ENCODE measurements at places on chromosomes 1 and 21.

GRCh38 chr1:196933531-196934189 lies 9.9 kb upstream of the CFHR2 start:
- DNase-seq: no peak

DNA sequence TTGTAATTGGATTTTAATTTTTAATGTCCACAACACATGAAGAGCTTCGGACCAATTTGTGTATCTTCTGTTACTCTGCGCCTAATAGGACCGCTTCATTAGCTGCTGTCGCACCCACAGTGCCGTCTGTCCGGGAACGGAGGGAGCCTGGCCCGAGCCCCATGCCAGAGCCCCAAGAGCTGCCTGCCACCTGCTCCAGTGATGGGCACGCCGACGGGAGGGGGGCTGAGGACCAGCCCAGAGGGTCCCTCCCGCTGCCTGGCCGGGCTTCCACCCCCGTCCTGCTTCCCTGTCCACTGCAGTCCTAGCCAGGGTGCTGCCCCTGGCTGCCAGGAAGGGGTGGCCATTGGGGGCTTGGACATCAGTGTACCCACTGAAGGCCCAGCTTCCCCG lies 30.3 kb upstream of the PLCH2 start:
- DNase-seq: no peak

- no peak for DNase-seq
Observed at GRCh38 chr1:114152508-114153260, 985 bp downstream of the SYT6 start.

DNA sequence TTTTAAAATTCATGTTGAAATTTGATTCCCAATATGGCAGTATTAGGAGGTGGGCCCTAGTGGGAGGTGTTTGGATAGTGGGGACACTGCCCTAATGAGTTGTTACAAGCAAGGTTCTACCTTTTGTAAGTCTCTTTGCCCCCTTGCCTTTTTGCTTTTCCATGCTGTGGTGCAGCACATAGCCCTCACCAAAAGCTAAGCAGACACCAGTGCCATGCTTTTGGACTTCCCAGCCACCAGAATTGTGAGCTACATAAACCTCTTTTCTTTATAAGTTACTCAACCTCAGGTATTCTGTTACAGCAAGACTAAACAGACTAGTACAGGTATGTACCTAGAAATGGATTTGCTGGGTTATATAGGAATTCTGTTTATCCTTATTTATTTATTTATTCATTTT lies 13.7 kb downstream of the ZMYM4 start:
- no peak for DNase-seq

GRCh38 chr1:222310836-222311235 lies 237.1 kb downstream of the HHIPL2 start:
- peak; percentile 7 for DNase-seq

DNA sequence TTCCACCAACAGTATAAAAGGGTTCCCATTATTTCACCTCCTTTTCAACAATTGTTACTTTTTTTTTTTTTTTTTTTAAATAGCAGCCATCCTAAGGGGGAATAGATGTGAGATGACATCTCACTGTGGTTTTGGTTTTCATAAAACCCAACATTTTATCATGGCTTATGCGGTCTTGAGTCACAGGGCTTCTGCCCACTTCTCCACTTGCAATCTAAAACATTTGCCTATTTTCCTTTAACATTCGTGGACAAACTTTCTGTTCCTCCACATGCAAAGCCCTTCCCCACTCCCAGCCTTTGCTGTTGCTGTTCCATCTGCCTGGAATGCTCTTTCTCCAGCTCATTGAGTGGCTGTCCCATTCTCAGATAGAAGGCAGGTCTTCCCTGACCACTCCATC lies 239.7 kb upstream of the KCNK2 start:
- no peak for DNase-seq

DNA sequence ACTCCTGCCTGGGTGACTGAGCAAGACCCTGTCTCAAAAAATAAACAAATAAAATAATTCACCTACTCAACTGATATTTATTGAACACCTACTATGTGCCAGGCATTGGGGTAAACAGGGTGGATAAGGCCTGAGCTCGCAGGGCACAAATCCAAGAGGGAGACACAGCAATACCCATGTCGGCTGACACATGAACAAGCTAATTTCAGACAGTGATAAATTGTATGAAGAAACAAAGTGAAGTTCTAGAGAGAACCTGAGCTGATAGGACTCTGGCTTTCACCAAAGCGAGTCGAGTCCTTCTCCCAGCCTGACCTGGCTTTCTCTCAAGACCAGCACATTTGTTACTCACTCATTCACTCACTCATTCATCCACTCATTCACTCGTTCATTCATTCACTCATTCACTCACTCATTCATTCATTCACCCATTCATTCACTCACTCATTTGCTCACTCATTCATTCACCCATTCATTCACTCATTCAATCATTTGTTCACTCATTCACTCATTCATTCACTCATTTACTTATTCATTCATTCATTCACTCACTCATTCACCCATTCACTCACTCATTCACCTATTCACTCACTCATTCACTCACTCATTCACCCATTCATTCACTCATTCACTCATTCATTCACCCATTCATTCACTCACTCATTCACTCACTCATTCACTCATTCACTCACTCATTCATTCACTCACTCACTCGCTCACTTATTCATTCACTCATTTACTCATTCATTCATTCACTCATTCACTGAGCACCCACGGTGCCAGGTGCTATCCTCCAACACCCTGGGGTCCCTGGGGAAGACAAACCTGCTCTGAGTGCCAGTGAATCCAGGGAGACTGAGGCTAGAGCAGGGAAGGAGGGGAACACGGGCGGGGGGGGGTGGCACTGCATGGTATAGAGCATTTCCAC lies 37.4 kb upstream of the CASZ1 start:
- no peak for DNase-seq

DNA sequence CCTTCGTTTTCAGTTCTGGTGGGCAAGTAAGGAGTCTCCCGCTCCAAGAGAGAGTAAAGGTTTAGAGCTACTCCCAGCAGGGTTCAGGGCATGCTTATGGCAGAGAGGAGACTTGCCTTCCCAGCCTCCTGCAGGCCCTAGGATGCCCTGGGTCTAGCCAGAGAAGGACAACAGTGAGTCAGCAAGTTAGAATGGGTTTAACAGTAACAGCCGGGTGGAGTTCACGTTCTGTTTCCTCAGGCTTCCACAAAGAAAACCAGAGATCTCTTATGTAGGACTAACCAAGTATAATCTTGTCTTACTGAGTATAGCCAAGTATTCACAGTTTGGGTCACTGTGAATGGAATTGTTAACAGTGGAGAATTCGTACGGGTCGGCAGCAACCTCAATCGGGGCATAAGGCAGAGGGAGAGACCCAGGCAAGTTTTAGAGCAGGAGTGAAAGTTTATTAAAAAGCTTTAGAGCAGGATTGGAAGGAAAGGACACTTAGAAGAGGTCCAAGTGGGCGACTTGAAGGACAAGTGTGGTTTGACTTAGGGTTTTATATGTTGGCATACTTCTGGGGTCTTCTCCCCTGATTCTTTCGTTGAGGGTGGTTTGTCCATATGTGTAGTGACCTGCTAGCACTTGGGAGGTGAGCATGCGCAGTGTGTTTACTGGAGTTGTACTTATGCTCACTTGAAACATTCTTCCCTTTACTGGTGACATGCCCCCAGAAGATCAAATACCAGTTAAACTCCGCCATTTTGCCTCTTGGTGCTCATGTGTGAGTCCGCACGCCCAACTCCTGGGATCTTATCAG lies 4.5 kb downstream of the OVAAL start:
- no peak for DNase-seq
